CD4-positive, CD25-positive, alpha-beta regulatory T cell (primary cell): ENCODE measurements at places on chromosomes 3 and 15.
A peak's percentile ranks its signal among the peaks of the same experiment; 100 is the strongest.

DNA sequence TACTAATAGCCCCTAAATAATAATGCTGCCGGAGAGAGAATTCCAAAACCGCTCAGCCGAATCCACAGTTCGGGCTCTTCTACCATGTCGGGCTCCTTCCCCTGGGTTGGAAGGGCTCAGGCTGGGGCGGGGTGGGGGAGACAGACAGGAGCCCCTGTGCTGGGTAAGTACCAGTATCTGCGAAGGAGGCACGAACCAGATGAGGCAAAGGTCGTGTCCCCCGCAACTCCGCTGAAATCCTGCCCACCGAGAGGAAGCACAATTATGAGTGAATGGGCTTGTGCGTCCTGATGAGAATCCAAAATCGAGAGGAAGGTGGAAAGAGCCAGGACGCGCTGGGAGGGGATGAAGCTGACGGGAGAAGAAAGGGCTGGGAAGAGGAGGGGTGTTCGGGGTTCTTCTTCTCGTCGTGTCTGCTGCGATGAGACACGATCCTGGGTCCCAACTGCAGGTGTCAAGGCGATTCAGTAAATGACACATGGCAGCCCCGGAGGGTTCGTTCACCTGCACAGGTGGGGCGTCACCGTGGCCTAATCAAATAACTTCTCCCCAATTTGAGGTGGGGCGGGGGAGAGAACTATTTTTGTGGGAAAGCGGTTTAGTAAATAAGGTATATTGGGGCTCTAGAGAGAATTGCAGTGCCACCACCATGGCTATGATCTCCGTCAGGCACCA is 707 bp upstream of the FAM81A start:
- DNase-seq, result no peak

DNA sequence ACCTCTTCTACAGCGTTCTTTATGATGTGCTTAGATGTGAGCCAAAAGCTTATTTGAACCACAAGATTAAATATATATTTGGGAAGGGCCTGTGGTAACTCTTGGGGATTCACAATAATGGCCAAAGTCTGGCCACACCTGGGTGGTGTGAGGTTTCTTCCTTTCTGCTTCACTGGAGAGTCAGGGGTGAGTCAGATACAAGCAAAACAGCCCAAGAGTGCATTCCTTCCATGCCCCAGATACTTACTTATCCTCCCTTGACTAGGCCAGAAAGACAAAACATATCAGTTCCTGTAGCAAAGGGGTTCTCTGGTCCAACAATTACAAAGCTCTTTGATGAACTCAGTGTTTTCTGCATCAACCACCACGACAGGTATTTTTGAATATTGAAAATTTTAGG is 941 bp downstream of the ZBED2 start:
- no peak for DNase-seq

DNA sequence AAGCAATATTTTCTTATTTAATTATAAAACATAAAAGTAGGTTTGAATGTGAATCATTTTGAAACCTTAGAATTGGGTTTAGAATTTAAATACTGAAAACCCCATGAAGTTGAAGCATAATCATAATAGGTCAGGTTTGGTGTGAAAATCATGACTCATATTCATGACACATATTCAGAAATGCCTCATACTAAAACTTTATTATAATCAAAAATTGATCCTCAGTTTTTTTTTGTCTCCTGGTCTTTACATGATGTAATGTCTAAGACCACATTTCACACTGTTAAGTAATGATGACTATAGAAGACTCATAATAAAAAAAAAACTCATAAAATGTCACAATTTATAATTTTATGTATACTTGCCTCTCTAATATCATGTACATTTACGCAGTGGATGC is 190.4 kb downstream of the FOXP1 start:
- DNase-seq, result no peak

GRCh38 chr15:71679223-71679792 is 131.0 kb upstream of the NR2E3 start:
- DNase-seq, result no peak

DNA sequence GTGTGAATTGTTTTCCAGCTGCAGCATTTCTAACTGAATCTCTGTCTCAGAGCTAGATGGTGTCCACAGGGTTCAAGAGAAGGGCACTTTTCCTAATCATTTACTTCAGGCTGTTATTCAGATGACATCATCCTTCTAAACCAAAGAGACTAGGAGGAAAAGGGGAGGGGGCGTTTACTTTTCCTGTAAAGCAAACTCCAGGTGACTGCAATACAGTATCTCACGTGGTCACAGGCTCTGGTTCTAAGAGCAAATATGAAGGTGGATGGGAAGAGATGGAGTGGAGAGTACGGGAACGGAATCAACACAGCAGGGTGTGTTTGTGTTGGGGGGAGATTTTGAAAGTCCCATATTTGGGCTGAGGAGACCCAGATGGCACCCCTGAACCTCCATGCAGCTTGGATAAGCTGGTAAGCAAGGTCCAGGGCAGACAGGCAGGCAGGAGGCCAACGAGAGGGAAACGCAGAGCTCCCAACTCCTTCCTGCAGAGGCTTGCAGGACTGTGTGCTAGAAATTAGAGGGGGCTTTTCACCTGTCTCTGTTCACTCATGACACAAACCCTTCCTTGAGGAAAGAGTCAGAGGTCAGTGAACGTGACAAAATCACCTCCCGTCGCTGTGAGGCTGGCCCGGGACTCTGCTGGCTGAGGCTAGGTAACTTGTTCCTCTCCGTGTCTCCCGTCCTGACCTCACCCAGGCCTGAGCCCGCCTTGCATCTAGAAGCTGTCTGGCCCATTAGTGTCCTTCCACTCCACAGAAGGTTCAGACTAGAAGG is 151.2 kb downstream of the OPA1 start:
- no peak for DNase-seq

DNA sequence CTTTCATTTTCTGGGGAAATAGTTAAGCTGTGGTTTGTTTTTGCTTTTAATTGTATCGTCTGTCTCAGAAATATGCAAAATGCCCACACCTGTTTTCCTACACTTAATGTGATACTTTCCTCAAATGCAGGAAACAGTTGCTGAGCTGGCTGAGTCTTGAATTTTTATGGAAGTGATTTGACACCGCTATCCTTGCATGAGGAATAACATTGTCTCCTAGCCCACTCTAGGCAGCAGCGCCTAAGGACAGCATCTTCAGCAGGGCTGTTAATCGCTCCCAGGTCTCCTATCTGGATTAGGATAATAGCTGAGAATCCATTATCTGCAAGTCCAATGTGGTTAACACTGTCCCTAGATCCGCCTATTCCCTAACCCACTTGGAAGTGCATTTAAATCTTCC is 132.6 kb upstream of the NR2E3 start:
- no peak for DNase-seq

GRCh38 chr3:127829537-127829936 is 7.2 kb upstream of the MGLL start:
- no peak for DNase-seq

GRCh38 chr15:95739131-95739530 is 591.4 kb upstream of the NR2F2 start:
- no peak for DNase-seq

DNA sequence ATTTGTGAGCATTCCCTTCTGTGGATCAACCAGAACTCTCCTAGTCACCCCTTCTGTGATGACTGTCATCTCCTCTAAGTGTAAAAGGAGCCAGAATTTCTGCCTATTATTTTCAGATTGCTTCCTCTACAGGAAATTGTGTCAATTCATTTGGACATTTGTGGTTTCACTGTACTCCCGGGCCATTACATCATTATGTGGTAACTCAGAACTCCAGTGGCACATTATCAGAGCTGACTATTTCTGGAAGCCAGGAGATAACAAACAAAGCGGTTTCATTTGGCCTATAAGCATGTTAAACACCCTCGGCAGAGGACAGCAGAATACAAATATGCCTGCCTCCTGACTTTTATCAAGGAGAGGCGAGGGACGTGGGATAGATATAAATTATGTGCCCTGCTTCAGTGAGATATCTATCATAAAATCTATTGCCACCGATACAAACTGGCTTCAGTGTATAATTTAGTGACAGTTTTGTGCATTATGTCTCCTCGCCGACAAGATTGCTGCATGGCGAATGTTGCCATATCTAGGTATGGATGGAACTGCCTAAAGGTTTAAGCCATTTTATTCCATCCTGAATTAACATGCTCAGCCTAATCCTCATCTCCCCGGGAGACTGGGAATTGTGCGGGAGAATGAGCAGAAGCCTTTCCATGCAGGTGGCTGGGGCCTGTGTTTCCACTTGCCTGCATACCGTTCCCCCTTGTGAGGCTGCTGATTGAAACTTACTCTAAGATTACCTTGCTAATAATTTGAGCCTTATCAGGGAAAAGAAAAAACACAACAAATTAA is 193.4 kb upstream of the SEMA6D start:
- no peak for DNase-seq

- peak; percentile 60 for DNase-seq
Observed at GRCh38 chr15:92082006-92082843, 228.7 kb downstream of the SLCO3A1 start.

- DNase-seq, result peak; percentile 89
Observed at GRCh38 chr3:5019411-5020241, 40.4 kb downstream of the BHLHE40 start.

DNA sequence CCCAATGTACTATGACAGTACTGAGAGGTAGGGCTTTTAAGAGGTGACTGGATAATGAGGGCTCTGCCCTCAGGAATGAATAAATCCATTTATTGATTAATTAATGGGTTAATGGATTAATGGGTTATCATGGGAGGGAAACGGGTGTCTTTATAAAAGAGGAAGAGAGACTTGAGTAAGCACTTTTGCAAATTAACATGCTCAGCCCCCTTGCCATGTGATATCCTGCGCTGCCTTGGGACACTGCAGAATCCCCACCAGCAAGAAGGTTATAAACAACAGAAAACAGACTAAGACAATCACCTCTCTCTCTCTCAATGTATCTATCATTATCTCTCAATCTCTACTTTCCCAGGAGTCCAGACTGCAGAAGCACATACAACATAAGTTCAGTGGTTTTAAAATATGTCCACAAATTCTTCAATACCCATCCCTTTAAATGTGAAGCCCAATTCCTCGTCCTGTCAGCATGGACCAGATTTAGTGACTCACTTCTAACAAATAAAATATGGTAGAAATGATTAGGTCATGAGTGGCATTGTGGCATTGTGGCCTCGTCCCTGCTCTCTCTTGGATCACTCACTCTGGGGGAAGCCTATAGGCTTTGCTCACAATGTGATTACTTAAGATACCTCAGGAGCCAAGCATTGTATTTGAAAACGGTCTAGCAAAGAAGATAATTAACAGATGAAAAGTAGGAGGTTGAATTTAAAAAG is 40.0 kb upstream of the IL12A start:
- no peak for DNase-seq

DNA sequence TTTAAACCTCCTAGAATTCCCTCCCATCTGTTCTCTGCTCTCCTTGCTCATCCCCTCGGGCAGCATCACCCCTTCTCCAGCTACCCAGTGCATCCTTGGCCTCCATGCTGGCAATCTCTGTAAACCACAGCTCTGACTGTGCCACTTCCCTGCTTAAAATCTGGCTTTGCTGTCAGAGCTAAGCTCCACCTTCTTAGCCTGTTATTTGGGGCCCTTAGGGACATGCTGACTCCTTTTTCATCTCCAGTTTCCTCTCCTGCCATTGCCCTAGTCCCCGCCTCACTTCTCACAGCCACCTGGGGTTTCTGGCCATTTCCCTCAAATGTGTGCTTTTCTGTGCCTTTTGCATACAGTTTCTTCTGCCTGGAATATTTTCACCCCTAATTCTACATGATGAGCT is 5.7 kb downstream of the SLC6A20 start:
- no peak for DNase-seq

DNA sequence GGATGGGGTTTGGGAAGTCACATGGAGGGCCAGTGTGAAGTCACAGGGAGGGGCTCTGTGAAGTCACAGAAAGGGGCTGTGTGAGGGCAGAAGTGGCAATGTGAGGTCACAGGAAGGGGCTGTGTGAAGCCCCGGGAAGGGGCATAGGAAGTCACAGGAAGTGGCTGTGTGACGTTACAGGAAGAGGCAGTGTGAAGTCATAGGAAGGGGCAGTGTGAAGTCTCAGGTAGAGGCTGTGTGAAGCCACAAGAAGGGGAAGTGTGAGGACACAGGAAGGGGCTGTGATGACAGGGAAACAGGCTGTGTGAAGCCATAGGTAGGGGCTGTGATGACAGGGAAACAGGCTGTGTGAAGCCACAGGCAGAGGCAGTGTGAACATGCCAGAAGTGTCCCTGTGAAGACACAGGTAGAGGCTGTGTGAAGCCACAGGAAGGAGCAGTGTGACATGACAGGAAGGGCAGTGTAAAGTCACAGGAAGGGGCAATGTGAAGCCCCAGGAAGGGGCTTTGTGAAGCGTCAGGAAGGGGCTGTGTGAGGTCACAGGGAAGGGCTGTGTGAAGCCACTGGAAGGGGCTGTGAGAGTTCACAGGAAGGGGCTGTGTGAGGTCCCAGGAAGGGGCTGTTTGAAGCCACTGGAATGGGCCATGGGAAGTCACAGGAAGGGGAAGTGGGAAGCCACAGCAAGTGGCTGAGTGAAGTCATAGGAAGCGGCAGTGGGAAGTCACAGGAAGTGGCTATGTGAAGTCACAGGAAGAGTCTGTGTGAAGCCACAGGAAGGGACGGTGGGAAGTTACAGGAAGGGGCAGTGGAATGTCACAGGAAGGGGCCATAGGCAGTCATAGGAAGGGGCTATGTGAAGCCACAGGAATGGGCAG is 37.1 kb downstream of the GASK1A start:
- no peak for DNase-seq

DNA sequence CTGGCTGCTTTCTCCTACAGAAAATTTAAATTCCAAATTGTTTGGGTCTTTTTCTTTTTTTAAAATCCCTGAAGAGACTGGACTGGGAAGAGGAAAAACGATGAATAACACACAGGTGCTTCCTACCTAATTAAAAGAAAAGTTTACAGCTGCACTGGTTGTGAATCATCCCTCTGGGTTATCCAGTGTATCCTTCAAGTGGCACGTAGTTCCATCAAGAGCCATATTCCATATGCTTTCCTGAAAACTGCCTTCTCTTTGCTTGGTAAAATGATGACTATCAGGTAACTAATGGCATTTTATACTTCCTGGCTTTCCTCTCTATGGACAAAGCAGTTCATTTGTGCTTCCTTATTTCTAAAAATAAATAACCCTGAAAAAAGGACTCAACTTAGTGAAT is 123.2 kb downstream of the MAGI1 start:
- DNase-seq, result no peak

GRCh38 chr3:158744567-158745288 is 12.5 kb upstream of the RARRES1 start:
- DNase-seq, result no peak

DNA sequence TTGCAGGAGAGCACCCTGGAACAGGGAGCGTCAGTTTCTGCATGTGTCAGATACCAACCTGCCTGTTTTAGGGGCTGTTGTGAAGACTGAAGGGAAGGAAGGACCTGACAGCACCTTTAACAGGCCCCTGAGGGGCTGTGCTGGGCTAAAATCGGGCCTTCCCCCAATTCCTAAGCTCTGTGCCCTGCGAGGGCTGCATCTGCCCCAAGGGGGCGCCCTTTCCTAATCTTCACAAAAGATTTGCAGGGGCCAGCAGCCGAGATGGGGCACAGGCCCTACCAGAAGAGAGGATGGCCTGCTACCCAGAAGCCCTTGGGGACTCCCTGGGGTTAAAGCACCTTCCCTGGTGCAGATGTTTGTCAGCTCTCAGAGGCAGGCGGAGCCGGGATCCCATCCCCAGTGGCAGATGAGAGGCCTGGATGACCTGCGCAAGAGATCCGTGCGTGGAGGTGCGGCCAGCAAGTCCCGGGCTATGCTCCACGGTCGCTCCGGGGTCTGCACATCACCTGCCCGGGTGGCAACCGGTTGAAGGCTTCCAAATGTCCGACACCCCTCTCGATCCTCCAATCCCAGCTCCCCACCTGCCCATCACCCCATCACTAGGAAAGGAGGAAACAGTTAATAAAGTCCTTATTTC is 53.6 kb downstream of the RHCG start:
- no peak for DNase-seq
